ENCODE measurements at places on chromosomes 1 and 21. TPM values are rescaled to one million over a fixed set of nuclear protein-coding genes. Genes with fewer than 3 reads are reported as not detected.

DNA sequence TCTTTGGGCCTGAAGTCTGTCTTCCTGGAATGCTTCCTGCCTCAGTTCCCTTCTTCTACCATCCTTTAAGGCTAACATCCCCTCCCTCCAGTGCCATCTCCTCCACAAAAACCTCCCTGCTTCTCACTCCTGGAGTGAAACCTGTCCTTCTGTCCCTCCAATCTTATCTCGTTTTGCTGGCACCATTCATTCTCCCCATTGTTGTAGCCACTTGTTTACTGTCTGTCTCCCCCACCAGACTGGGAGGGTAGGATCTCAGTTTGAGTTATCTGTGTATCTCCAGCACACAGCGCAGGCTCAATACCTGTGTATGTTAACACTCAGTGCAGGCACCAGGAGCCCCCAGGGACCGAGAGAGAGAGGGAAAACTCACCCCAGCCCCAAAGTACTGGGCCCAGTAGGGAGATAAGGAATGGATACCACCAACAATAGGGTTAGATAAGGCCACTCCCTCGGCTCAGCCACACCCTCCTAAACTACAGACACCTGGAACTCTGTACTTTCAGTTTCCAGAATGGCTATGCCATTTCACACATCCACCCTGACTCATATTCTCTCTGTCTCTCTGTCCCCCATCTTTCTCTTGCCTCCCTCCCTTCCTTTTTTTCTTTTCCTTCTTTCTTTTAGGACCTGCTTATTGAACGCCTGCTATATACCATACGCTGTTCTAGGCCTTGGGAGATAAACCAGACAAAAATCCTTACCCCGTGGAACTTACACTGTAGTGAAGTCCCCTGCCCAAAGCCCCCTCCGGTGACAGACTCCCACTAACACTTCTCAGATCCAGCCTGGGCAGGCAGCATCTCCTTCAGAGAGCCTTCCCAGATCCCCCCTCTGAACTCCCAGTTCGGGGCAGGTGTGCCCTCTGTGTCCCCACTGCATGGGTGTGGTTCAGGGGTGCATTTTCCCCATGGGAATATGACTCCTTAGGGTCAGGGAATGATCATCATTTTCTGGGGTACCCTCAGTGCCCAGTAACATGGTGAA lies 3.3 kb upstream of the SSBP3 start:
- no peak for DNase-seq

DNA sequence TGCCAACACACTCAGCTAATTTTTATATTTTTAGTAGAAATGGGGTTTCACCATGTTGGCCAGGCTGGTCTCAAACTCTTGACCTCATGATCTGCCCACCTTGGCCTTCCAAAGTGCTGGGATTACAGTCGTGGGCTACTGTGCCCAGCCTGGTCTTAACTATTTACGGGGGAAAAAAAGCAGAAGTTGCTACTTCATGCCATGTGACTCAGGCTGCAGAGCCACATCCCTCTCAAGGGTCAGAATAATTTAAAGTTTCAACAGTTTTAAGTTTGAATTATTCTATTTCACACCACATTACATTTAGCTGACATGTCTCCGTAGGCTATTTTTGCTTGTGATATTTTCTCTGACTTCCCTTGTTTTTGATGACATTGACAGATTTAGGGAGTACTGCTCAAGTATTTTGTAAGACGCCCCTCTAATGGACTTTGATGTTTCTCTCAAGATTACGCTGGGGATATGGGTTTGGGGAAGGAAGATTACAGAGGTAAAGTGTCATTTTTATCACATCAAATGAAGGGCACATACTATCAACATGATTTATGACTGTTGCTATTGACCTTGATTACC lies 14.6 kb upstream of the AGBL4 start:
- no peak for DNase-seq

DNA sequence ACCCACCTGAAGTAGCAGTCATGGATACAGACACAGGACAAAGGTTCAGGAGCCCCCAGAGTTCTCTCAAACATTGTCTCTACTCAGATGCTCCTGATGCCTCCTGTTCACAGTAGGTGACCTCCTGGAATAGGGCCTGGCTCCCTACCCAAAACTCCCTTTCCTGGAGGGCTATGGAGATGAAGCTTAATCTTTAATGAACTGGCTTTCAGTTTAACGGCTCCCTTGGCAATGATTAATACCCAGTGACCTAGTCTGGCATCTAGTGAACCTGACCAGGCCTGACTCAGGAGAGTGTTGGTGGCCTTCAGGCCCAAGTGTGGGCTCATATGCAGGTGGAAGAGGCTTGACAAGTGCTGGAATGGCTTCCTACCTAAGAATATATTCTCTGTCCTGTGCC lies 65.2 kb upstream of the TRABD2B start:
- DNase-seq: no peak

- DNase-seq: no peak
Measured at GRCh38 chr1:65049941-65050713, 83.8 kb upstream of the JAK1 start.

DNA sequence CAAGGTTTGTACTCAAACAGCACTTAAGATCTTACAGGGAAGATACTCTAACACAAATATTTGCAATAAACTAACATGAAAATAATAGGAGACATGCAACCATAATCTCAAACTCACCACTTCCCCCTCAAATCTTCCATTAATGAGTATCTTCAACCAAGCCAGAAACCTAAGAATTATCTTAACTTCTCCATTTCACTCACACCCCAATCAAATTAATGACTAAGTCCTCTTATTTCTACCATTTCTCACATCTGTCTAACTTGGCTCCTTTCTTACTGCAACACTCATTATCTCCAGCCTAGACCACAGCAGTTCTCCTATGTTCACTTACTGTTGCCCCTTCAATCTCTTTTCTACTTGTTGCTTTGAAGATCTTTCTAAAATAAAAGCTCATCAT lies 10.4 kb downstream of the RBBP5 start:
- DNase-seq: no peak

DNA sequence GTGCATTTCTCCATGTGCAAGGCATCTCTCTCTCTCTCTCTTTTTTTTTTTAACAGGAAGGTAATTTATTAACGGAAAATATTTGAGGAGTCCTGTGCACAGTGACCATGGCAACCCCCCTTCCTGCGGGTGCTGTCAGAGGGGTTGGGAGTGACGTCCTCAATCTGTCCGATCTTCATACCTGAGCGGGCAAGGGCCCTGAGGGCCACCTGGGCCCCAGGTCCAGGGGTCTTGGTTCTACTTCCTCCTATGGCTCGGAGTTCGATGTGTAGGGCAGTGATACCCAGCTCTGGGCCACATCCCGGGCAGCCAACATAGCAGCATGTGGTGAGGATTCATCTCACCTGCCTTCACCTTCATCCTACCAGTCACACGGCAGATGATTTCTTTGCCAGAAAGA lies 11.0 kb downstream of the MAPKAPK2 start:
- no peak for DNase-seq

- no peak for DNase-seq
Measured at GRCh38 chr21:45309069-45309986, 21.6 kb upstream of the POFUT2 start.

PCAT6 gene
- 3.5 TPM for polyA plus RNA-seq

FCN3 gene
- 1.6 TPM for polyA plus RNA-seq

HAO2 gene
- polyA plus RNA-seq: 87.5 TPM

Data from right renal cortex interstitium (tissue), 3 donors.